ENCODE measurements at places on chromosomes 2 and 18.

- DNase-seq: no peak
These were observed 96.1 kb downstream of the ITGA4 start for GRCh38 chr2:181553244-181553643.

DNA sequence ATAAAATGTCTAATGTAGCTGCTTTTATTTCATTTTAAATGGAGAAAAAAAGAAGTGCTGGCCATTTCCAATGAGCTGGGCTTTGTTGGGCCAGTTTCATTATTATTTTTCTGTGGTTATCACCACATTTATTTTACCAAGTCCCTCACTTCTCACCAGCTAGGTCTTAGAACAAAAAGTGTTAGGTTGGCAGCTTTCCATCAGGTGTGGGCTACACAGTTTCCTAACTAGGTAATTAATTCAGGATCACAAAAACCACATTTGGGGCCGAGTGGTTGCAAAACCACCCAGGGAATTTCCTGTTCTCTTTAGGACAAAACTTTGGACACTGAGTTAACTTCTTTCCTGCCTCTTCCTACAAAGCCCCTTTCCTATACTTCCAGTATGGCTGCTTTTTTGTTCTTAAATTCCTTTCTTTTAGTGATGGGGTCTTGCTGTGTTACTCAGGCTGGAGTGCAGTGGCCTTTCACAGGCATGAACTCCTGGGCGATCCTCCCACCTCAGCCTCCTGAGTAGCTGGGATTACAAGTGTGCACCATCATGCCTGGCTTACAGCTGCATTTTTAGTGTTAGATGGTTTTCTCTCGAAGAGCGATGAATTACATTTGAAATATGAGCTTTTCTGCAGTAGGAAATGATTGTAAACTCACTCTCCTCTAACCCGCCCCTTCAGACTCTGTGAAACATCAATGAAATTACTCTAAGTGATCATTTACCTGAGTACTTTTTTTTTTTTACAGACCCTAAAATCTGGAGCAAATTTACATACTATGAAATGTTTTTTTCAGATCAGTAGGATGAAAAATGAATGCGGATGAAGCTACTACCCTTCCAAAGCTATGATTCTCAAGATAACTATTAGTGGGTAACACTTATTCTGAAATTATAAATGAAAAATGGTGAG is 2.6 kb upstream of the ZFP36L2 start:
- DNase-seq: no peak

DNA sequence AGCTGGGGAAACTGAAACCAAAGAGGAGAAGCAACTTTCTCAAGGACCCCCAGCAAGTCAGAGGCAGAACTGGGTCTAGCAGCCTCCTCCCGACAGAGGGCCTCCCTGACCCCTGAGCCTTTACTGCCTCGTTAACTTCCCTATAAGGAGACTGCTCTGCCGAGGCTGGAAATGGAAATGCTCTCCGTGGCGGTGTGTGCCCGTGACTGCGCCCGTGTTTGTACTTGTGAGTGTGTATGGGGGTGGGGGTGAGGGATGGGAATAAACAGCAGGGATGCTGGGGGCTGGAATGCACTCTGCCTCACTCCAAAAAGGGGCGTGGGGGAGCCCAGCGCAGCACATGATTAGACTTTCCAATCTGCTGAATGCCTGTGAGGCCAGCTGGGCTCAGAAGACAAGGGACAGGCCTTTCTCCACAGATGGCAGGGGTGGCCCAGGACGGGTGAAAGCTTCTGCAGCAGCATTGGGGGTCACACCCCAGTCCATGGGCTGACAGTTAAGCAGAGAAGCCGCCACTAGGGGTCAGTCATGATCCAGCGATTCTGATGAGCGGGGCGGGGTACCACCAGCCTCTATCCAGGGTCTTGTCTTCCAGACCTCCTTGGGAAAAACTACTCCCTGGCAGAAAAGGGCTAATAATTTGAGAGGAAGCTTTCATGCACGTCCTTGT is 26.8 kb downstream of the MPHOSPH10 start:
- DNase-seq: peak; percentile 10

DNA sequence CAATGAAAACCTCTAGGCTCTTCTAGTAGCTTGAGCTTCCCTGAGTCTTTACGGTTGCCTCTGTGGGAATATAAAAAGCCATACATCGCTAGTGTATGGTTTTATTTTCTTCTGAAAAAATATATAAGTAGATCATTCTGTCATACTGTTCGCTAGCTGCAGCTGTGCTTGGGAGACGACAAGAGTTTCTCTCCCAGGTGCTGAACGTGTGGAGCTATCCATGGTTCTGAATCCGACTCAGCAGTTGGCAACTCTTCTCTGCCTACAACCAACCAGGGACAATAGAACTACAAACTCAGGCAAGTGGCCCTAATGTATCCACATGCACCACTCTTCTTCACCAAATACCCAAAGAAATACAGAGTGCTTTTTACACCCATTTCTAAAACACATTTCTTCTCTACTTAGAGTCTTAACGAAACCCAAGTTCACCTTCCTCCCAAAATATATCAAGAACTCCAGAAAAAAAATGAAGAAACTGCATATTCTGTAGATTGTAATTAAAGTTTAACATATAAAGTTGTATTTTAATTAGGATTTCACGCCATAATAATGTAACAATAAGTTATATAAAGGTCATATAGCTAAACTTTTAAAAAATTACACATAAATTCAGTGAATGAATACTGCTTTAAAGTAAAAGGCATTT is 2.2 kb upstream of the KCNH7 start:
- DNase-seq: peak; percentile 6

- no peak for DNase-seq
These were observed 131.9 kb upstream of the CHAC2 start for GRCh38 chr2:53635694-53636093.

GRCh38 chr2:118850168-118850900 is 2.9 kb upstream of the EN1 start:
- DNase-seq: no peak

- no peak for DNase-seq
These were observed 6.0 kb downstream of the IRS1 start for GRCh38 chr2:226793646-226794045.

GRCh38 chr18:61973273-61974115 is 80.7 kb upstream of the RNF152 start:
- DNase-seq: no peak

DNA sequence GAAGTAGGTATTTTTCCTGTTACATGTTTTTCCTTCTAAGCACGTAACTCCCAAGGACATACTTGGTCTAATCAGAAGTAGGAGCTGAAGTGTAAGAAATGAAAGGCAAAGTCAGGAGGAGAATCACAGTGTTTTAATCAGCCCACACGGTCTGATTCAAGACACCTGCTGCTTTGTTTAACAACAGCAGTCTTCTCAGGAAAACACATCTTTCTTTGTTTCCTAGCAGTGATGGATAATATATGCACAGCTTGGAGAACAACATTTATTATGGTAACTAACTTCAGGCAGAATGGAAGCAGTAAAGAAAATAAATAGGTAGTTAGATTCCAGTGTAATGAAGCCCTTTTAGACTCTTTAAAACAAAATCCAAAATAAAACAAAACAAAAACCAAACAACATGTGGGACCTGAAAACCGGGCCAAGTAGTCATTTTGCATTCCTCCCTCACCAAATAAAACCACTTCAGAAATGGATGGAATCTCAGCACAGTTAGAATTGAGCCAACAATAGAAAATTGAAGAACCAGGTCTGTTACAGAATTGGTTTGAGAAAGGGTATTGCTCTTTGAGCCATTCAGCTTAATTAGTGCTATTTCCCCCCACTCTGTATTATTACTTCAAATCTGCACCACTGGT is 61.1 kb upstream of the UGP2 start:
- no peak for DNase-seq

DNA sequence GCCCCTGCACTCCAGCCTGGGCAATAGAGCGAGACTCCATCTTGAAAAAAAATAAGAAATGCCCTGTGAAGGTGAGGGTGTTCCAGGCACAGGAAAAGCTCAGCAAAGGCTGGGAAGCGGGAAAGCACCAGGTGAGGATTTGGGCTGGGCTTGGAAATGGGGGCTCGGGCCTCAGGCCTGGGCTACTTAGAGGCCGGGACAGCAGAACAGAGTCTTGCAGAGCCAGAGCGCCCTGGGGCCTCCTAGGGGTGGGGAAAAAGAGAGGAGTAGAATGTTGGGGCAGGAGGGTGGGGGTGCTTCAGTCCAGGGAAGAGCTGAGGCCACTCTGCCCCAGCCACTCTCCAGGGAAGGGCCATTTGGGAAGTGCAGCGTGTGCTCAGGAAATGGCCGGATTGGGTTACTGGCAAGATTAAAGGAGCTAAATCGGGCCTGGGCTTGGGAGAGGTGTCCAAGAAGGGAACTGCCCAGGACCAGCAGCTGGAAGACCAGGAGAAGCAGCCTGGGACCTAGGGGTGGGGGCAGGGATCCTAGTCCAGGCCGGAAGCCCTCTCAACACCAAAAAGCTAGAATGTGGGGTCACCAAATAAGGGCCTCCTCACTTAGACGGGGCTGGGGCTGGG is 13.8 kb upstream of the DES start:
- no peak for DNase-seq

GRCh38 chr2:231411831-231412617 is 16.5 kb downstream of the B3GNT7 start:
- DNase-seq: peak; percentile 73

DNA sequence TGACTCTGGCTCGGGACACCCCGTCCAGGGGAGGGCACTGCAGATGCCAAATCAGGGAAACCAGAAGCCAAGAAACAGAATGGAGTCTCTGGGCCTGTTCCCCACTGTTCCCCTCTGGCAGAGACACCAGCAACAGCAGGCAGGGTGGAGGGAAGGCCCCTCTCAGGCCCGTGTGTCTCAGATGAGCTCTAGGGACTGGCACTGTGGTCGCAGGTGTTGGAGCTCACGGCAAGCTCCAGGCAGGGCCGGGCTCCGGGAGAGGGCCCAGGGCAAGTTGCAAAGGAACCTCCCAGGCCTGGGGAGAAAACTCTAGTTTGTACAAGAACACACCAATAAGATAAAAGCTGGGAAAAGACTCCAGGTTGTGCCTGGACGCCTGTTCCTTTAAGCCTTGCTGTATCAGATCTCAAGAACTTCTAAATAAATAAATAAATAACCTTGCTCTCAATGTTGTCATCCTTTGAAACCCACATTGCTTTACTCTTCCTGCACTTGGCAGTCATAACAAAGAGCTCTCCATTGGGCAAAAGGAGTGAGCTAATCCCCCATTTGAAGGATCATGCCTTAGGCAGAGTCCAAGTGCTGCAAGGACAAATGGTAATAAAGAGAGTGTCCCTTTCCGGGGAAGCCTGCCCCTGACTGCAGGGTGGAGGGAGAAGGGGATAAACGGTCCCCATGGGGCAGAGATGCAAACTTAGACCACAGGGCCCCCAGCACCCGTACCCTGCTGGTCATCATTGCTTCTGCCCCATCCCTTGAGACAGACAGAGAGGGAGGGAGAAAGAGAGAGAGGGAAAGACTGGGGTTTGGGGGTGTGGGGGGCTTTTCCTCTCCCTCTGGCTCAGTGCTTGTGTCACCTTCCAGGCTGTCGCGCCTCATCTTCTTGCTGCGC is 33.3 kb downstream of the CNGA3 start:
- DNase-seq: no peak

- DNase-seq: no peak
These were observed 51.8 kb upstream of the EPC2 start for GRCh38 chr2:148592791-148593190.

DNA sequence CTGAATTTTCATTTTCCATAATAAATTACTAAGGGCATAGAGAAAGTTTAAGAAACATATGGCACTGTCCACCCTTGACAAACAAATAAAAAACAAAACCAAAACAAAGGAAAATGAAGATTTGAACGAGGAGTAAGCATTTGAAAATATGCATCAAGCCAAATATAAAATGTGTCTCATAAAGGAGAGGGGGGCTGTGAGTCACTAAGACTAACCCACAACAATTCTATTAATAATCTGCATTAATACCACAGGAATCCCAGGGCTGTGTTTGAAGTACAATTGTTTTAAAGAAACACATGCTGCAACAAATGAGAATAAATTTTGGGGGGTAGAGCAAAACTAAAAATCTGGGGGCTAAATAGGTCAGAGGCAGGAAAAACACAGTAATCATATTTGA is 53.8 kb upstream of the STK17B start:
- no peak for DNase-seq

GRCh38 chr2:190031969-190032618 is 30.4 kb downstream of the MSTN start:
- DNase-seq: peak; percentile 10

DNA sequence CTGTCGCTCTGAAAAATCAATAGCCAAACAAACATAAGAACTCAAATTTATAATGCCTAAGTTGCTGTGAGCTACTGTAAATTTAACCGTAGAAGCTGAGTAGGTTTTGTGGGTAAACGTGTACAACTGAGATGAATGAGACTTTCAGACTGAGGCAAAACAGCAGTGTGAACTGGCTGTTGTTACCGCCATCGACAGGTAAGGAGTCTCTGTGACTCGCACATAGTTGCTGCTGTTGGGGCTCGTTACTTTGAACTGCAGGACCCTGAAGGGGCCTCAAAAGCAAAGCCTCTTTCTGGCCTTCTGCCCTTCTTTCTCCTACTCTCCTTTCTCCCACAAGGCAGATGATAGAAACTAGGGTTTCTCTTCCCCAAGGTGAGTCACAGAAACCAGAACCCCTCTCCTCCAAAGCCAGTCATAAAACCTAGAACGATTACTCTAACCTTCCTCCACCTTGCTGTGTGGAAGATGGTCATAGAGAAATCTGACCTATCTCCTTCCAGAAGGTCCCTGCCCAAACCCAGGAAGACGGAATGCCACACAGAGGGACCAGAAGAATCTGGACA is 101.2 kb downstream of the DLGAP1 start:
- DNase-seq: no peak

- no peak for DNase-seq
These were observed 49.9 kb downstream of the RTN4 start for GRCh38 chr2:55000341-55000740.

DNA sequence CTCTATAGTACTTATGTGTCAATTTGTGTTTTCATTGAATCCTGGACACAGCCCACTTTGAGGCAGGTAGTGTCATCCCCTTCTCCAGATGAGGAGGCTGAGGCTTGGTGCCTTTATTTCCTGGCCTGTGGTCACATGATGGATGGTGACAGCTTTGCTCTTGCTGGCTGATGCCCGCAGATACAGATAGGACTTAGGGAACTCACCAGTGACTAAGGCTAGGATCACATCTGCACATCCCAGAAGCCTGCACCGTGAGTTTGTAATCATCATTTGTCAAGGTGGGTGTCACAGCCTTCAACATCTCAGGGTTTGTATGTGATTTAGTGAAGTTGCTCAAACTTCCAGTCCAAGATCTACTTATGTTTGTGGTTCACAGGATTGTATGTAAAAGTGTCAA is 295.1 kb upstream of the RAB12 start:
- no peak for DNase-seq

GRCh38 chr2:114699423-114699944 is 257.0 kb downstream of the DPP10 start:
- no peak for DNase-seq

GRCh38 chr2:20576598-20577115 is 74.2 kb downstream of the HS1BP3 start:
- DNase-seq: no peak

GRCh38 chr2:236434593-236434992 is 135.0 kb upstream of the ACKR3 start:
- no peak for DNase-seq

- no peak for DNase-seq
These were observed 50.0 kb upstream of the CTDP1 start for GRCh38 chr18:79629606-79630005.

- DNase-seq: no peak
These were observed at the start of gene RAMP1 for GRCh38 chr2:237859533-237860272. RAMP1 (plus strand) TSS chr2:237859623; CDS start chr2:237859676, 53 bp downstream.

- DNase-seq: no peak
These were observed 1915.7 kb upstream of the CELF4 start for GRCh38 chr18:39481281-39481680.

- no peak for DNase-seq
These were observed 24.8 kb downstream of the NCK2 start for GRCh38 chr2:105769504-105769903.

- no peak for DNase-seq
These were observed 312.2 kb downstream of the DLGAP1 start for GRCh38 chr18:4142876-4143275.

Data from SHP77 (cell line).